HT-29 (cell line): ENCODE measurements at places on chromosomes 12 and 14.

DNA sequence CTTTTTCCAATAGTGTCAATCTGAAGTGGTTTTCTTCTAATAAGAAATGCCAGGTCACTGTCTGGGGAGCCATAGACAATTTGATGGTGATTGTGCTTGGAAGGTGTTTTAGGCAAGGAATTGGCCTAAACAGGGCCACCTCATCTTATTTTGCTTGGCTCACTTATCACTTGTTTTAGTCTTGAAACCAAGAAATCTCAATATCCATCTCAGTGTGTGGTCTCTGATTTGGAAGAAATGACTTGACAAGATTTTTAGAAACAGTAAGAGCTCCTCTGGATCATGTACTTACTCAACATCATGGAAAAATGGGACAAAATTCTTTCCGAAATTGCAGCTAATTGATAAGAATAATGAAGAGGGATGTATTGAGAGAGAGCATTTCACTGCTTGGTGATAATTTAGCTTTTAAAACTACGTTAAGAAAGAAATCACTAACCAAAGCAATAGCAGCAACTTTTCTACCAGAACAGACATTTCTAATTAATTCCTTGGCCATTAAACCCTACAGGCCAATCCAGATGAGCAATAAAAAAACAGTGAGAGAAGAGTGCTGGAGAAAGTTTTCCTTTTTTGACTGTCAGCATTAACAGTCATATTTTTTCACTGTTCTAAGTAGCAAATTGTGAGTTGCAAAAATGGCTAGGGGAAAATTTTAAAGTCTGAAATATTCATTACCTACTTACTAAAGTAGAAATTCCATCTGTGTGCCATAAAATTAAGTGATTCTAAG, 157.3 kb downstream of the AEBP2 start:
- no peak for DNase-seq

DNA sequence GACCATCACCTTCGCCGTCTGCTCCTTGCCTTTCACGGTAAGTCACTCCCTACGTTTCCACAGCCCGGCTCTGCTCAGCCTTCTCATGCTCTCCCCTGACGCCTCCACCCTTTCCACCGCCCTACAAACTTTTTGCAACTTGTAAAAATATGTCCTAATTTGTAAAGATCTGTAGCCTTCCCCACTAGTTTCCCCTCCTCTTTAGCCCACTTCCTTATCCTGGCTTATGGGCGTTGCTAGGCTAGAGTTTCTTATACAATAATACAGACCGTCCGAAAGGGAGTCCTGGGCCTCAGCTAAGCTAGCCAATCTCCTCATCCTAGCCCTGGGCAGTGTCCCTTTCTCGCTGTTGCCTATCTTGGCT, 1.2 kb downstream of the PTGER2 start:
- no peak for DNase-seq

- DNase-seq = no peak
Measured at GRCh38 chr12:15984097-15984800, 73.1 kb downstream of the DERA start.

DNA sequence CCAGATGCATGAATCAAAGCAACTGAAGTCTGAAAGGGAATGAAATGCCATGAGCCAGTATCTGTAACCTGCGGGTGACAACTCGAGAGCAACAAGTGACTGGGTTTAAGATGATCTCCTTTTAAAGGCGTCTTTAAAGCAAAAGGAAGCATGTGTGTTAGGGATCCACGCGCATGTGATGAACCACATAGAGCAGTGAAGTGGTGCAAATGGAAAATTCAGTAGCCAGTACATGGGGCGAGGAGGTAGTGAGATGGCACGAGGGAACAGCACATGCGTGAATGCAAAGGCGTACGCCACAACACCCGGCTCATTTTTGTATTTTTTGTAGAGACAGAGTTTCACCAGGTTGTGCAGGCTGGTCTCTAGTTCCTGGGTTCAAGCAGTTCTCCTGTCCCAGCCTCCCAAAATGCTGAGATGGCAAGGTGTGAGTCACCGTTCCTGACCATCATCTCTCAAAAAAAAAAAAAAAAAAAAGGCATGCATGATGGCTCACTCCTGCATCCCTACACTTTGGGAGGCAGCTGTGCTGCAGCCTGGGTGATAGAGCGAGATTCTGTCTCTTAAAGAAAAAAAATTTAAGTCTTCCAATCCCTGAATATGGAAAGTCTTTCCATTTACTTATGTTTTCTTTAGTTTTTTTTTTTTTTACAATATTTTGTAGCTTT, 24.6 kb upstream of the BCL7A start:
- no peak for DNase-seq

GRCh38 chr14:61221906-61222305, 59.2 kb downstream of the TMEM30B start:
- no peak for DNase-seq

DNA sequence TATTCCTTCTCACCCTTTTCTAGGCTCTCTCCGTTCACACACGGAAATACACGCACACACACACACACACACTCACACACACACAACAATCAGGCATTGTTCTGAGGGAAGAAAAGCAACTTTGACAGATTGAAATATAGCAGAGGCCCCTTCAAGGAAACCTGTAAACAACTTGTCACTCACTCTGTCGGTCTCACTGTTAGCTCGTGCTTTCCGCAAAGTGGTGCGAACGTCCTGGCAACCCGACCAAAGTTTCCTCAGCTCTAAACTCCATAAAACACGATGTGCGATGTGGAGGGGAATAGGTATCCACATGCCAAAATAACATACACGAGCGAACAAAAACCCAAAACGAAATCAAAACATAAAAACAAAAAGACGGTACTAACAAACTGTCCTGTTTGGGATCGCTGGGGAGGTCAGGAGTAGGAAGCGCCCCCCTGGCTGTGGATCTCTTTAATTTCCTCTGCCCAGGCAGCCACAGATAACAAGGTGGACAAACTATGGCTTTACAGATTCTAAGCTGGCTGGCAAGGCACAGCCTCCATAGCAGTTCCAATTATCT, 822 bp upstream of the SOX5 start:
- DNase-seq = no peak

- DNase-seq = no peak
Measured at GRCh38 chr12:65832217-65832616, 7.9 kb downstream of the HMGA2 start.

GRCh38 chr12:108995370-108995992, 25.4 kb downstream of the SVOP start:
- DNase-seq = no peak

DNA sequence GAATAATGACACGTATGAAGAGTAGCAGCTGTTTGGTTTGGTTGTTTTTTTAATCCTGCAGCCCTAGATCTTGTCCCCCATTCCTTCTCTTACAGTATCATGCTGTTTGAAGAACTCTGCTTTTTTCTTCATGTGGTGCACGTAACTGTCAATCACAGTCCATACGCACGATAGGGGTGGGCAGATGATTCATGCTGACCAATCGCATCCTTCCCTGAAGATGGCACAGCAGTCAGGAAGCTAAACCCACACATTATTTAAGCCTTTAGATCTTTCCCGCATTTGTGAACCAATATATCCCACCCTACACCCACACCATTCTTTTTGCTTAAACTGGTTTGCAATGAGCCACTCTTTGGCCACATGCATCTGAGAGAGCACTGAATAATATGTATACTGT, 158.9 kb upstream of the PLEKHA5 start:
- no peak for DNase-seq

- no peak for DNase-seq
Measured at GRCh38 chr12:6158255-6158654, 33.8 kb upstream of the VWF start.

GRCh38 chr12:76698316-76698715, 65.6 kb upstream of the ZDHHC17 start:
- no peak for DNase-seq

DNA sequence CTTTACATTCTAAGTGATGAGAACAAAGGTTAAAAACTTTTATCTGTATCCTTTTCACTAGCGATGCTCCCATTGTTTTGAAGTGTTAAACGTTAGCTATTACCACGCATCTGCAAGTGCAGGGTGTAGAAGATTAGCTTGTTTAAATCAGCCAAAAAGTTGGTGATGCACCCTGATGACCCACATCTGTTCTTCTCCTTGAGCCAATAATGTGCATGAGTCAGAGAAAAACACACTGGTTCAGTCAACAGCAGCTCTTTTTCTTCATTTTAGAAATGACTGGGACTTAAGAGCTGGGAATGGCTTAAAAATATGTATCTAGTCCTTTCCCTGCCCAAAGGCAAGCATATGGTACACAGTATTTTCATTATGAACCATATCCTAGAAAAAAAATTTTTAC, 323.5 kb upstream of the PDE3A start:
- no peak for DNase-seq

DNA sequence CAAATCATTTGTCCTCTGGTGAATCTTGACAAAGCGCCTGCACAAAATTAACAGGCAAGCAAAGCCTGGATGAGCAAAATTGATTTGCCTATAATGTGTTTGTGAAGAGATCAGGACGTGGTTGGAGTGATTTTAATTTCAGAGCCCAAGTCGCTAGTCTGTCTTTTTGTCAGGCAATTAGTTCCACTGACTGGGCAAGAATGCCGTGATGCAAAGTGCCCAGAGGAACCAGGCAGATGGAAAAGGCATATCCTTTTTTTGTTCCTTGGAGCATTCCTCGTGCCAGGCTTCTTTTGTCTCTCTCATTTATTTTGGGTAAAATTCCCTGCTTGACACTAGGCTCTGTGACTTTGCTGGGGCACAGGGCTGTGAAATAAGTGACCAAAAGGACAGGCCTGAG, 65.9 kb upstream of the CCDC198 start:
- no peak for DNase-seq

DNA sequence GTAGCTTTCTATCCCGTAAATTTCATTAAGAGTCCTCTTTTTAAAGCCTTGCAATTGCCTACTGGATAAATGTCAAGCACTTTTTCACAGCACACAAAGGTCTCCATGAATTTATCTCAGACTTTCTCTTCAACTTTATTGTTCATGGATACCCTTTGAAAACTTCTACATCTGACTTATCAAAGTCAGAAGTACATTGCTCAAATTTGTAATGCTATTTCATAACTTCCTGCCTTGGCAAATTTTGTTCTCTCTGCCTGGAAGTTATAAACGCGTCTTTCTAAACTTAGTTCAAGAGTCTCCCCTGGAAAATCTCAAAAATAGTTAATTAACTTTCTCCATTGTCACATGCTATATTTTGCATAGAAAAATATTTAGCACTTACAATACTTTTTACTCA, 55.9 kb upstream of the RERGL start:
- no peak for DNase-seq

DNA sequence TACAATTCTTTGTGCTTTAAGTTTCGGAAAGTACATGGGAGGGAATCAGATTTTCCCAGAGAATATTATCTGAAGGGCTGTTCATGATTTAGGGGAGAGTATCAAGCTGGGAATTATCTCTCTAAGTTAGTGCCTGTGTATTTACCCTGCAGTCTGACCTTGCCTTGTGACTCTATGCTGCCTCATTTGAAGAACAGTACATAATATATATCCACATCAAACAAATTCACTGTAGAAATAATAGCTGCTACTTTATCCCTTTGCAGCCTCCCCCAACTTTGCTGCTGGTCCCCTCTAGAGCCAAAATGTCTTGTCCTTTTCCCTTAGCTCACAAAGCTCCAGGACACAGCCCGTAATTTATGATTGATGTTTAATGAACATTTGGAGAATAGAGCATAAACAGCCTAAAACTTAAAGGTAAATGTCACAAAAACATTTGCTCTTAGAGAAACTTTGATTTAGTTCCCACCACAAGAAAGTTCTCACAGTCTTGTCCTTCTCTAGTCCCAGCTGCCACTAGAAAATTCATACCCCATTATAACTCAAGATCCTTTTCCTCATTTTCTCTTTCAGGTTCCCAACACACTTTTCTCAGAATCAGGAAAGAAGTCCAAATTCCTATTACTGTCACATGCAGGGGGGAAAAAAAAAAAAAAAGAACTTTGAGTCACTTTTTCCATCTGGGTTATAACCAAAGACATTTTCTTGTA, 1009.6 kb downstream of the FLRT2 start:
- DNase-seq = no peak

DNA sequence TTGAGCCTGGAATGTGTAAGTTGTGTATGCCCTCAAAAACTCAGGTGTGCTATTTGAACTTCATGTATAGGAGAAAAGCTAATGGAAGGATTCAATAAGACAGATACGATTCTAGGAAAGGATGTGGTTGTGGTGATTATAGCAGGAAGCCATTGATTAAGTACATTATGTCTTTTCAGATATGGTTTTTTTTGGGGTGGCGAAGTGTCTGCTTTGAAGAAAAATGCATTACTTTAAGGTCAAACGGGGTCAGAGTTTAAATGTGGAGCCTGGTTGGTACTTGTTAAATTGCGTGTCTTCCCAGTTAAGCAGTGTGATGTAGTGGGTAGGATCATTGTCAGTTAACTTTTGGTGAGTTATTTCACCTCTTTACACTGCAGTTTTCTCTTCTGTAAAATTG, 13.0 kb upstream of the NUP107 start:
- no peak for DNase-seq
